ENCODE measurements at places on chromosomes 7 and 10.

DNA sequence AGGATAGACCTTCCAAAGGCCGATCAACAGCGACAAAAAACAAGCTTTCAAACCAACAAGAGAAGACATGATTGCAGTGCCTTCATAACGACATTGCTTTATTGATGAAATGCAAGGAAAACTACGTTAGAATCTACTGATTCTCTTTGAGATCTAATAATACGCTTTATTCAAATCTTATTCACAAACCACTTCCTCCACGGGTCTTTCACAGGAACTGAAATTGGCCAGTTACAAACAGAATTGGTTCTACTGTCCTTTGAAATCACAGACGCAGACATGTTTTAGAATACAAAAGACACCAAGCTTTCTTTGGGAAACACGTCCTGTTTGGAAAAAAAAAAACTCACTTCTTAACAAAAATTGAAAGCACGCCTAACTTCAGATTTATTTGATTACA is 74.7 kb upstream of the SEPHS1 start:
- no peak for ATAC-seq

GRCh38 chr7:156073366-156074052 is 261.2 kb upstream of the SHH start:
- no peak for ATAC-seq

DNA sequence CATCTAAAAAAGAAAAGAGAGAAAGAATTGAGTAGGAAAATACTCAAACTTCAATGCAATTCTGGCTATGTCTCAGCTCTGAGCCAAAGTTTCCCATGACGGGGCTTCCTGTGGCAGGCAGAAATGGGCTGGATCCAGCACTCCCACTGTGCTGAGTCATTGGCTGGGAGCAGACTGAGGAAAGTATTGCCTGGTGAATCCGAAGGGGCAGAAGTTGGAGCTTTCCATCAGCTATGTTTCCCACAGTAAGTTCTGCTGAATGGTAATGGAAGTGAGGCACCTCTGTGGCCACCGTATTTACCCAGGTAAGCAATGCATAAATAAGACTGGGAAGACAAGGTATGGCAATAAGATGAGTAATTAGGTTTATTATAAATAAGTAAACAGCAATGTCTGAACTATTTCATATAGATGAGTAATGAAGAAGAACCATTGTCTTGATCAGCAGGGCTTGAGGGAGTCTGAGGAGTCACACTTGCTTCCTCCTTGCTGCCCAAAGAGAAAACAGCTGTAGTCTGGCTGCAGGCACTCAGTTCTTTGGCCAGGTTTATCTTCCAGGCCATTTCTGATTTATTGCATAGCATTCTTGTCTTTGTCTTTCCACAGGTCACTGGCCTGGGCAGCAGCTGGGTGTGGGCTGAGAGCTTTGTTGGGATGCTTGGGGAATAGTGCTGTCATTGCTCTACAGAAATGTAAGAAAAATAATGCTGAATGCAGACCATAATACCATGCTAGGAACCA is 255.3 kb downstream of the DNAJB9 start:
- no peak for ATAC-seq

- no peak for ATAC-seq
These were observed 56.4 kb downstream of the TMEM106B start for GRCh38 chr7:12267542-12267941.

DNA sequence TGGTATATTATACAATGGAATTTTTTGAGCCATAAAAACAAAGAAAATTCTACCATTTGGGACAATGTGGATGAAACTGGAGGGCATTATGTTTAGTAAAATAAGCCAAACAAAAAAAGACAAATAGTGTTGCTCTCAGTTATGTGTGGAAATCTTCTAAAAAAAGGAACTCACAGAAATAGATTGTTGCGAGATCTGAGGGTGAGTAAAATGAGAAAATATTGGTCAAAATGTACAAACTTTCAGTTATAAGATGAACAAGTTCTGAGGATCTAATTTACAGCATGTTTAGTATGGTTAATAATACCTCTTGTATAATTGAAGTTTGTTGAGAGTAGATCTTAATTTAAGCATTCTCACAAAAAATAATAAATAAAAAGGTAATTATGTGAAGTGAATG is 291.2 kb downstream of the KIF20B start:
- ATAC-seq, result no peak

GRCh38 chr7:30240106-30240800 is 44.1 kb upstream of the ZNRF2 start:
- no peak for ATAC-seq

DNA sequence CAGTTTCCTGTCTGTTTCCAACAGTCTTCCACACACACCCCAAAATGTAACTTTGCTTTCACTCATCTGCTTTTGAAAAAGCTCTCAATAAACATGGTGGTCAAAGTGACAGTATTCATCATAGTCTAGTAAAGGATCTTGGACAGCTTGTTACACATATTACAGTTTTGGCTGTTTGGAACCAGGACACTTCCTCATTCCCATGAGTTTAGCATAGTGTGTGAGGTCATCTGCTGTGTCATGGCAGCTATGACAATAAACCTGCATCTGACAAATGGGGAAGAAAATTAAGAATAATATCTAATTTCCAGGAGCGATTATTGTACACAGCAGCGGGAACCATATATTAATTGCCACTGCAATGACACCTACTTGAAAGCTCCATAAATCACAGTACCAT is 184.3 kb upstream of the SLC26A5 start:
- ATAC-seq, result no peak

DNA sequence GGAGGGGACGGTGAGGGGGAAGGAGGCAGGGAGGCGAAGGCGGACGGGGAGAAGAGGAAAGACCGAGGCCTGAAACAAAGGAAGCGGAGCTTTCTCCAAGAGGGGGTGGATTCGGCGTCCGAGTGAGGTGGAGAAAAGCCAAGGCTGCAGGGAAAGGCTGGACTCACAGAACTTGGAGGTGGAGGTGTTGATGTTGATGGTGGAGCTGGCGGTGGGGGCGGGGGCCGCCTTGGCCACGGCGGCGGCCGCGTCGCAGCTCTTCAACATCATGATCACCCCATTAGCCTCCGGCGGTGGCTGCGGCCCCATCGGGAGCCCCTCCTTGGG is 578 bp downstream of the CACUL1 start:
- ATAC-seq, result peak; percentile 21

GRCh38 chr10:32190890-32191491 is 134.8 kb upstream of the KIF5B start:
- ATAC-seq, result peak; percentile 75

GRCh38 chr7:12056381-12056780 is 154.7 kb upstream of the TMEM106B start:
- ATAC-seq, result no peak

DNA sequence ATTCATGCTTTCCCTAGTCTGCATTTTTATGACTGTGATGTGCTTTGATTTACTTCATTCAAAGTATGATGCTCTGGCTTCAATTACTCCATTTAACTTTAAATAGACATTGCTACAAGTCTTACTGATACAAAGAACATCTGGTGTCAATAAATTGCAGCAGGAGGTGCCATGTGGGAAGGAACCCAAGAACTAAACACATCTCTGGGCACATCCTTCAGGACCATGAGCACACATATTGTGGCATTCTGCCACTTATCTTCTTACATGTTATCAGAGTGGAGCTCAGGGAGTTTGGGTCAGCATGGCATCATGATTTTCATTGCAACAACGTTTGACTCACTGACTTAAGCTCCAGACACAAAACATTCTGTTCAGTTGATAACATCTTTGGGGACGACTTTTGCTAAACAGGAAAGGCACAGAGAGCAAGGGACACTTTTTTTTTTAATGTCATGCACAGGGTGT is 227.0 kb downstream of the DKK1 start:
- ATAC-seq, result peak; percentile 73

DNA sequence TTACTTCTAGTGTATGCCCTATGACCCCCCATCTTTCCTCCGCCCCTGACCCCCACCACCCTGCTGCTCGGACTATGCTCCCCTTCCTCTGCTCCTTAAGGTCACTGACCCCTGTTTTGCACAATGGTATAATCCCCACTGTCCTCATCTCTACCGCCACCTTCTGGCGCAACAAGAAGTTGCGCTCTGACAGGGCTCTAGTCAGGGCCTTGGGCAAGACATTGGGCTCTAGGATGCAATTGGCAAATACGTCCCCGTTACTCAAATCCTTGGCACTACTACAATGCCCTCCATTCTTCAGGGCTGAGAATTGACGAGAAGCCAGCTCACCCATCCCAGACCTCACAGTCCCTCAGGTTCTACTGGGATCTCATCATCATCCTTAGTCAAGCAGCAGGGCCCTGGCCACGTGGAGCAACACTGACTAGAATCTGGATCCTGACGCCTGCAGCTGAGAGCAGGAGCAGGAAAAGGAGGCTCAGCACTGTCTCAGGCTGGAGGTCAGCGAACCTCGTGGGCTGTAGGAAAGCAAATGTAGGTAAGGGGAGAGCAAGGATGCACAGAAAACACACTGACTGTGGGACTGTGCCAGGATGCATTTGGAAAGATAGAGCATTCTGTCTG is 10.6 kb downstream of the LRIT2 start:
- ATAC-seq, result no peak

DNA sequence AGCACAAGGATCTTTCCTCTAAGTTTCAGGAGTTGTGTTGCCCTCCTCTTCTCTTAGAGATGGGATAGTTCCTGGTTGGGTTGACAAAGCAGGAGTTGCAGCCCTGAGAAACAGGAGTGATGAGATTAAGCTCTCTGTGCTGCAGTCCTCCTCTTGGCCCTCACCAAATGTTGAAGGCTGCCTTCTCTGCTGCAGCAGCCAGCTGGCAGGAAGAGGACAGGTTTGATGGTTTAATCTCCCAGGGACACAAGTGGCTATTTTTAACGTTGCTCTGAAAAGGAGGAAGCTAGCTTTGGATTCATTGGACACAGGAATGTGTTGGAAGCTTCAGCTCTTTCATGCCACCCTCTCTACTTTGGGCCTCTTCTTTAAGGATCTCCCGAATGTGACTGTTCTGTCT is 9.4 kb downstream of the STRIP2 start:
- no peak for ATAC-seq

- no peak for ATAC-seq
These were observed 70.5 kb upstream of the AHR start for GRCh38 chr7:17227766-17228490.

DNA sequence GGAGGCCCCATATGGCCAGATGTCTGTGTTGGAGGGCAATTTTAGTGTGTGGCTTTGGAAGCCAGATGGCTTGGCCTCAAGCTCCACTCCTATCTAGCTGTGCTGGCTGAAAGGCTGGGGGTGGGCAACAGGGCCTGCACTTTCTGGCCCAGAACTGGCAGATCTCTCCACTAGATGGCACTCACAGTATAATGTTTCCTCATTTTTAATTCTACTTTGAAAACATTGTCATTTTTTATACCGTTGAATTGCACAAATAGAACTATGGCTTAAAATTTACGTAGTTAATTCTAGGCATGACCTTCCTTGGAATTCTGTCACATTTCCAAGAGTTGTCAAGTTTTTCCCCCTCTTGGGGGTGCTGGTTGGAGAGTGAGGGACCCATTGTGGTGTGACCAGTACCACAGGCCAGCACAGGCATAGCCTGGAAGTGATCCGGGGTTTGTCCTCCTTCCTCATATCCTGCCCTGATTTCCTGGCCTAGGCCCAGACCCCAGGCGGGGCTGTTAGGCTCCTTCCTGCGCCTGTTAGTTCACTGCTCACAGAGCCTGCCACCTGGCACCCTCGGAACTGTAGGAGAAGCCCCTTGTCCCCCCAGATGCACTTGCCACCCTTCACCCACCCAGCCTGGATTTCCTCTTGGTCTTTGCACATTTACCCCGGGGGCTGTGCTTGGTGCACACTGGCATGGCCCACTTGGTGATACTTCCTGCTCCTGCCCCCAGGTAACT is 52.8 kb downstream of the ARHGAP22 start:
- peak; percentile 91 for ATAC-seq

GRCh38 chr10:128713874-128714570 is 587.8 kb upstream of the MKI67 start:
- ATAC-seq, result no peak

DNA sequence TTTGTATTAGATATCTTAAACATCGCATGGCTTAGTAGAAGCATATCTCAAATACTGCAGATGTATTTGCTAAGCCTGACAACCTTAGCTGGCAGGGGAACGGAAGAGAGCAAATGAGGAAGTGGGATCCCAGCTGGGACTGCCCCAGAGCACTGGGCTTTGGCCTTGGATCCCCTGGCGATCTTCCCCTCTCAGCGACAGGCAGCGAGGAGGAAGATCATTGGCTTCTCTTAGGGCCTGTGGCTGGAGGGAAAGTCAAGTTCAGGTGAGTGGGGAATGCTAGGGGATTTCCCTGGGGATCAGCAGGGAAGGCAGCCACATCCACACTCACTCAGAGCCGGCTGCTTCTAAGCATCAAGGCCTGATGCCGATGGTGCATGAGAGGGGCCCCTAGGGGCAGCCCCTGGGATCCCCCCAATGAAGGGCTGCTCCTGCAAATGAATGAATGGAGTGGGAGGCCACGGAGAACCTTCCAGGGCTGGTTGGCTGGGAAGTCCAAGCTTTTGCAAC is 42.0 kb downstream of the LYZL2 start:
- ATAC-seq, result no peak

DNA sequence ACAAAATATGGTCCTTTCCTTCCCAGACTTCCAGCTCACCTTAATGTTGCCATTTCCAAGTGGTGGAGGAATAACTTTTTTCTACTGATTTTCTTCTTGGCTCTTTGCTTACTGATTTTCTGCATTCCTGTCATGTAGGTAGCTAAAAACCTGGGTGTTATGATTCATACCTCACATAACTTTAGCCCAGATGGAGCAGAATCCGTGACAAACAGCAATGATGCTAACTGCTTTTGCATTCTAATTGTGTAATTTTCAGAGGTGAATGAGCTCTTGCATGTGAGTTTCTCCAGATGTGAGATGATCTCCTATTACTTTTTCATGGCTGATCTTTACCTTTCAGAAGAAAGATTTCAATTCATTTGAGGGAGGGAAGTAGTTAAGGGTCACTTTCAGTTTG is 43.4 kb downstream of the WDR11 start:
- ATAC-seq, result no peak

DNA sequence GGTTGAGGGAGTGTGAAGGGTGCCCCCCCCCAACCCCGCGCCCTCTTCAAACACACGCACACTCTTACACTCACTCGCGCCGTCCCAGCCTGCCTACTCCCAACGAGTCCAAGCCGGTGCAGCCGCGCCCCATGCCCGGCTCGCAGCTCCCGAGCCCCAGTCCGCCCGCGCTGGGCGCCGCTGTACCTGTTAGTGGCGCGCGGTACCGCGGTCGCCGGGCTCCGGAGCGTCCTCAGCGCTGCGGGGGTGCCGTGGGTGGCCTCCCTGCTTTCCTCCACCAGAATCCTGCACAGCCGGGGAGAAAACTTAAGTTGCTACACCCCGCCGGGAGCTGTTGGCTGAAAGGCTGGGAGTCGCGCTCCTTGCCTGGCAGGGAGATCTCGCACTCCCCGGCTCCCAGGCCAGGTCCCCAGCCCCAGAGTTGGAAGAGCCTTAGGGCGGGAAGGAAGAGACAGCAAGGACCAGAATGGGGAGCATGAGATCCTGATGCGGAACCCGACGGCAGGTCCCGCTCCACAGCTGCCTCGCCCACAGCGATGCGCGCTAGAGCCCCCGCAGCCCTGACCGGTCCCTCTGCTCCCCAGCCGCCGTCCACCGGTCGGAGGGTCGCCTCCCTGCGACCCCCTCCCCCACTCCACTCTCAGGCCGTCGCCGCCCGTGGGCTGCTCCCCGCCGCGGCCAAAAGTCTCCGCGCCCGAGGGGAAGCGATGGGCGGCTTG is 863 bp downstream of the ST8SIA6 start:
- ATAC-seq, result peak; percentile 87

GRCh38 chr7:111931016-111931517 is 275.1 kb downstream of the DOCK4 start:
- no peak for ATAC-seq

- peak; percentile 54 for ATAC-seq
These were observed 1.1 kb upstream of the HBP1 start for GRCh38 chr7:107167483-107168232.

- ATAC-seq, result no peak
These were observed 31.7 kb downstream of the ARHGAP12 start for GRCh38 chr10:31896968-31897384.

Data from SK-N-SH treated with all-trans-retinoic acid at 6 μM for 48 hours (cell line).